ENCODE measurements at places on chromosomes 4 and X.

- no peak for DNase-seq
Measured at GRCh38 chr4:102869569-102870197, 891 bp downstream of the CISD2 start.

- no peak for DNase-seq
Measured at GRCh38 chr4:10640561-10641201, 43.9 kb downstream of the CLNK start.

- DNase-seq: no peak
Measured at GRCh38 chr4:137748616-137749015, 216.3 kb upstream of the PCDH18 start.

- DNase-seq: no peak
Measured at GRCh38 chrX:49030283-49030682, 12.9 kb downstream of the TFE3 start.

- no peak for DNase-seq
Measured at GRCh38 chr4:55318175-55319129, 27.6 kb upstream of the SRD5A3 start.

DNA sequence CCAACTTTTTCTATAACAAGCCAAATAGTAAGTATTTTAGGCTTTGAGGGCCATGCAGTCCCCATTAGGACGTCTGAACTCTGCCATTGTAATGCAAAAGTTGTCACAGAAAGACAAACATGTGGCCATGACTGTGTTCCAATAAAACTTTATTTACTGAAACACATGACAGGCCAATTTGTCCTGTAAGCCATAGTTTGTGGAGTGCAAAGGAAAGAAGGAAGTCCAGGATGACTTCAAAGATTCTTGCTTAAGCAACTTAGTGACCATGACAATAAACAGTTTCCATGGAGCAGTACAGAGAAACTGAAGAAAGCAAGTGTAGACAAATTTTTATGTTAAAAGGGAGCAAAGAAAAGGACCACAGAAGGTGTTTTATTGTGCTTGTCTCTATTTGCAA, 35.0 kb upstream of the MYOZ2 start:
- no peak for DNase-seq

DNA sequence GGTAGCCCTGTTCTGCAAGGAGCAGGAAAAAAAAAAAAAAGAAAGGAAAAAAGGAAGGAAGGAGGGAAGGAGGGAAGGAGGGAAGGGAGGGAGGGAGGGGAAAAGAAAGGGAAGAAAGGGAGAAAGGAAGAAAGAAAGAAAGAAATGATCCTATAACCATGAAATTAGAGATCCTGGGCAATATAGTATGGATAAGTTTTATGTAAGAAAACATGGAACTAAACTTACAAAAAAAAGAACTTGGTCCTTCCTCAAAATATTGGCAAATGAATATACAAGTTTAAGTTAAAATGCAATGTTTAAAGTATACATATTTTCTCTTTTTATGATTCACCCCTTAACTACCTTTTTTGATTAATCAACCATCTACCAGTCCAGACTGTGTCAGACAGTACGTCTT, 18.9 kb downstream of the BBS7 start:
- no peak for DNase-seq

- no peak for DNase-seq
Measured at GRCh38 chr4:111977419-111977965, 167.8 kb upstream of the FAM241A start.

- no peak for DNase-seq
Measured at GRCh38 chrX:39814391-39814790, 283.4 kb downstream of the BCOR start.

- no peak for DNase-seq
Measured at GRCh38 chr4:6180841-6181631, 19.3 kb downstream of the JAKMIP1 start.

DNA sequence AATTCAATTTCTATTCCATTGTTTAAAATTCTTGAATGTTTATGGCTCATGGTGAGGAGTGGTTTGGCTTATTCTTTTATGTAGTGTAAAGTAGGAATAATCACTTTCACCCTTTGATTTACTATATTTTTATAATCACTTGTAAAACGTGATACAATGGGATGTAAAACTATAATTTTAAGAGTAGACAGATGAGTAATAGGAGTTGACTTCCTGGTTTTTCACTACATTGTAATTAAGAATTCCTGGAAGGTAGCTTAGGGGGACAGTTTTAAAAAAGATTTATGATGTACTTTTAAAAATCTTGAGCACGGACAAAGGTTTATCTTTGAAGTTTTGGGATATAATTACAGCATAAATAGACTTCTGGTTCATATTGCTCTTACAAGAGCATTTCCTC, 65.3 kb downstream of the PDGFC start:
- DNase-seq: no peak

- DNase-seq: no peak
Measured at GRCh38 chr4:22897520-22898108, 204.9 kb downstream of the GBA3 start.

GRCh38 chr4:26936284-26937065, 75.8 kb downstream of the STIM2 start:
- DNase-seq: no peak

- DNase-seq: no peak
Measured at GRCh38 chr4:142615324-142615665, 230.8 kb downstream of the INPP4B start.

GRCh38 chr4:139083607-139083955, 68.0 kb downstream of the NOCT start:
- no peak for DNase-seq

GRCh38 chr4:24980064-24980690, 50.6 kb downstream of the LGI2 start:
- peak; percentile 21 for DNase-seq

GRCh38 chr4:7172508-7172907, 19.8 kb upstream of the SORCS2 start:
- DNase-seq: no peak

DNA sequence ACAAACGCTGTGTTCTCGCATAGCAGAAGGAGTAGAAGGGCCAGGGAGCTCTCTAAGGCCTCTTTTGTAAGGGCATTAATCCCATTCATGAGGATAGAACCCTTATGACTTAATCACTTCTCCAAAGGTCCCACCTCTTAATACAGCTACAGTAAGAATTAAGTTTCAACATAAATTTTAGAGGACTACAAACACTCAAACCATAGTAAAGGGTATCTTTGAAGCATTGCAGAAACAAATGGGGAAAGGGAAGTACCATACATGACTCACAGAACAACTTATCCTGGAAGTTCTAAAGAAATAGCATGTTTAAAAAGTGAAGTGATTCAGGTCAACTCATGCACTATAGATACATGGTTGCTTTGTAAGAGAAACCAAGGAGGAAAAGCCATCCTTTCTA, 680.8 kb downstream of the RPA4 start:
- no peak for DNase-seq

DNA sequence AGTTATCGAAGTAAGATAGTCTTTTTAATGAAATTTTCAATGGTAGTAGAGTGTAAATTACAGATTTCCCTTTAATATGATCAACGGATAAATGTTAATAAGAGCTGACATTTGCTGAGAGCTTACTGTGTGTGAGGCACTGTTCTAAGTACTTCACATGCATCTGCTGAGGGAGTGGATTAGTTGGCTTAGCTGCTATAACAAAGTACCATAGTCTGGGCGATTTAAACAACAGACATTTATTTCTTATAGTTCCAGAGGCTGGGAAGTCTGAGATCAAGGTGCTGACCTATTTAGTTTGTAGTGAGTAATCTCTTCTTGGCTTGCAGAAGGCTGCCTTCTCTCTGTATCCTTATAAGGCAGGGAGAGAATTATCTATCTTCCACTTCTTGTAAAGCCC, 174.3 kb downstream of the CEP135 start:
- no peak for DNase-seq

GRCh38 chr4:28921886-28922285, 1798.3 kb upstream of the PCDH7 start:
- no peak for DNase-seq

- no peak for DNase-seq
Measured at GRCh38 chrX:15838017-15838416, 16.6 kb downstream of the AP1S2 start.

DNA sequence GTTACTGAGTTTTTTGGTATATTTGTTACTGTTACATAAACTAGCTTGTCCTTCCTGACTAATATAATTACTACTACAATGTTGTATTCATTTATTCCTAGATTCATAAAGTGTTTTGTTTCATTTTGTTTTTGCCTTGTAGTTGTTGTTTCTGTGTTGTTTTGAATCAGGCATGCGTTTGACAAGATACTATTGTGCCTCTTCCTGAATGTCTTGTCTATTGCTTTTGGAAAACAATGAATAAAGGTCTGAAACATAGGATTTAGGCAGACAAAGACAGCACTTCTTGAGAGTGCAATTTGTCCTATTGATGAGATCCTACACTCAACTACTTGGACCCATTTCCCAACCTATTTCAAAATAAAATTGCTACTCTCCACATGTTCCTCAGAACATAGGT, 630.4 kb upstream of the BOD1L1 start:
- no peak for DNase-seq
